ENCODE measurements at places on chromosomes 16 and 17.

DNA sequence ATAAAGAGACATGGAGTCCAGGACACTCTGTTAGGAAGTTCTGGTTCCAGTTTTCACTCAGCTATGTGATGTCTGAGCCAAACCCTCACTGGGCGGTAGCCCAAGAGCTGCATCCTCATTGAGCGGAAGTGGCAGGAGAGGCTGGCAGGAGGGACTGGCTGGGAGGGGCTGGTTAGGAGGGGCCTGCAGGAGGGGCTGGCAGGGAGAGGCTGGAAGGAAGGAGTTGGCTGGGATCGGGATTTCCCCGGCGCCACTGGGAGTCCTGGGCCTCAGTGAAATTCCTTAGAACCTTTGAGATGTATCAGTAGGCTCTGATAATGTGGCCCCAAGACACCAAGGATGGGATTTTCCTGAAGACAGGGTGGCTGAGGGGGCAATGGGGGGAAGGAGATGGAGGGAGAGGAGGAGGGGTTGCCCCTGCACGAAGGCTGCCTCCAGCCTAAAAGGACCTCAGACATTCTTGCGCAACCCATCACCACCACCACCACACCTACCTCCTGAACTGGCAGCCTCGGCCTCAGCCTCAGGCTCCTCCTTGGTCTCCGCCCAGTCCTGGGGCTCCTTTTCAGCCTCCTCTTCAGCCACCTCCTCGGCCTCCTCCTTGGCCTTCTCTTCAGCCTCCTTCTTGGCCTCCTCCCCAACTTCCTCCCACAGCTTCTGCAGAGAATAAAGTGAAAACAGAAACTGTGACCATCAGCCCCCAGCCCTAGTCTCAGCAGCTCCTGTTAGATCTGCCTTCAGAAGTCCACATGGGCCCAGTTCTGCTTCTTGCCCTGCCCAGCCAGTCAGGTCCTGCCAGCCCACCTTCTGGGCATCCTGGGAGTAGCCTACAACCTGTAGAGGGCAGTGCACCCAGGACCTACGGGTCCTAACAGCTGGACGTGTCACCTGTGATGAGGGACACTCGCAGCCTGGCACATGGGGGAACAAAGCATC lies 31.7 kb downstream of the CNGB1 start:
- DNase-seq = peak; percentile 82

- DNase-seq = no peak
Measured at GRCh38 chr16:68286153-68287074, 22.1 kb downstream of the SLC7A6 start.

DNA sequence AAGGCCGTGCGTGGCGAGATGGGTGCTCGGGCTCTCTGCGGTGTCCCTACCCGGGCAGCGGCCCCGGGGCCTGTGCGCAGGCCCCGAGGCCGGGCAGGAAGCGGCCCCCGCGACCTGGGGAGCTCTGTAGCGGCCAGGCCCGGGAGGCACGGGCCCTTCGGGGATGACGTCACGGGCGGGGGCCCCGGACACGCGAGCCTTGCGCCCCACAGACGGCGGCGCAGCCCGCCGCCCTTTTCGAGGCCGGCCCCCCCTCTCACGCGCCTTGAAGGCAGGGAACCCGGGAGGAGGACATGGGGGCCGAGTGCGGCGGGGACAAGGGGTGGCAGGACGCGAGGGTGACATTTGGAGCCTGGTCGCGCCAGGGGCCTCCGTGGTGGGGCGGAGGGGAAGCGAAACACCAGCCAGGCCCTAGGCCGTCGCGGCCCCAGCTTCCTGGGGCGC lies 1.1 kb downstream of the RAI1 start:
- no peak for DNase-seq

DNA sequence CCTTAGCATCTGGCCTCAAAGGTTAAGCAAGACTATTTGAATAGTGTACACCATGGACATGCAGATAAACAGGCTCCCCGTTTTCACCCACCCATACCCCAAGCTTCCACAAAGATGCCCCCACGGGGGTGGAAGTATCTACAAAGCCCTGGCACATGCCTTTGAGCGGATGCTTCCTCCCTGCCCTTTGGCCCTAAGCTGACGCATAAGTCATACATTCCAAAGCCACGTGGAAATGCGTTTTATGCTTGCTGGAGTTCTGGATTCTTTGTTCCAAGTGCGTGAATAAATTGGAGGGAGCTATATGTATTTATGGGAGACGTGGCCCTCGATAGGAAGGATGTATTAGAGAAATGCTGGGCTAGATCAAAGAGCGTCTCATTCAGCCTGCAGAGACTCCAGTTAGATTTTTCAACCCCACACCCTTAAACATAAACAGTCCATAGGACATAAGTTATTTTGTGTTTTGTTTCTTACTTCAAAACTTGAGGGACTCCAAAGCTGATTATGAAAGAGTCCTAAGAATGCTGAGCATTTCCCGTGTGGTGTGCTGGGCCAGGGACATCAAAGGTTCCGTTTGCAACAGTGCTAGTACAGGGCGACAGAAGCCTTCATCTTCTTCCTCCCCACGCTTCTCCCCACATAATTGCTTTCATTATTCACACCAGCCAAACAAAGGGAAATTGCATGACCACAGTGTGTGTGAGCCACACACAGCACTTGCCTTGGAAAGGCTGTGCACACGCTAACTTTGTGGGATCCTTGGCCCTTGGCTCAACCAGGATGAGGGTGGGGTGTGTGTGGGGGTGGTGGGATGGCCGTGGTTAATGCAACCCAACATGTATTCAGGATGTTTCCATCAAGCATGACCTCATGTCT lies 73.6 kb downstream of the WIPI1 start:
- DNase-seq = peak; percentile 94

DNA sequence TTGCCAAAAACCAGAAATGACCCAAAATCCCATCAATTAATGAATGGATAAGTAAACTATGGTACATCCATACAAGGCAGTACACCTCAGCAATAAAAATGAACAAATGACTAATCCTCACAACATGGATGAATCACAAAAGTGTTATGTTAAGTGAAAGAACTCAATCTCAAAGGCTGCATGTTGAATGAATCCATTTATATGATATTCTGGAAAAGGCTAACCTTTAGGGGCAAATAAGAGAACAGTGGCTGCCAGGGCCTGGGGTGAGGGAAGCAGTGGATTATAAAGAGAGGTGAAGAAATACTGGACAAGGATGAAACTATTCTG lies 46.1 kb upstream of the MSI2 start:
- peak; percentile 35 for DNase-seq

- DNase-seq = peak; percentile 81
Measured at GRCh38 chr16:3999479-4000325, 116.5 kb downstream of the ADCY9 start.

DNA sequence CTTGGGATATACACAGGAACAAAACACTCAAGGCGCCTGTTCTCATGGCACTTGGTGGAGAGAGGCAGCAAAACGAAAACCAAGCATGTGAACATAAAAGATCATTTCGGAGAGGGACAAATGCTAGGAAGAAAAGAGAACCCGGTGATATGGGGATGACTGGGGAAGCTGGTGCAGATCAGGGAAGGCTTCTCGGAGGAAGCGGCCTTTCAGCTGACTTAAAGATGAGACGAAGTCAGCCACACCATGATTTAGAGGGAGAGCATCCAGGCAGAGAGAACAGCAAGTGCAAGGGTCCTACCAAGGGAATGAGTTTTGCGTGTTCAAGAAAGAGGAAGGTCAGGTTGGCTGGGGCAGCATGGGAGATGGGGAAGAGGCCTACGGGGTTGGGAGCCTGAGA lies 250.9 kb downstream of the KATNIP start:
- no peak for DNase-seq

- DNase-seq = peak; percentile 60
Measured at GRCh38 chr17:38926293-38927070, 1.1 kb downstream of the LASP1NB start.

Measured in fibroblast of lung (primary cell).